ENCODE measurements at places on chromosomes 12 and 14.

DNA sequence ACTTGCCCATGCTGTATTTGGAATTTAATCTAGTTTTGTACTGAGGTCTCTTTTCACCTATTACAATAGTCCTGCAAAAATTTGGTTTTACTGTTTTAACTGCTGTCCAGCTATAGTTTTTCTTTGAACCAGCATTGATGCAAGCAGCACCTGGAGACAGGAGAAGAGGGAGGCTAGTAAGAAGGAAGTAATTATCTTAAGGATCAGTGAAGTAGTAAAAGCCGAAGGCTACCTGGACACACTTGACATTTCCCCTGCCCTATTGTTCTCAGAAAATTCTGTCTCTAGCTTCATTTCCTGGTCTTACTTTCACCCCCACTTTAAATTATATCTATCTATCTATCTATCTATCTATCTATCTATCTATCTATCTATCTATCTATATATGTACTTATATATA lies 43.5 kb upstream of the LRIG3 start:
- no peak for DNase-seq

DNA sequence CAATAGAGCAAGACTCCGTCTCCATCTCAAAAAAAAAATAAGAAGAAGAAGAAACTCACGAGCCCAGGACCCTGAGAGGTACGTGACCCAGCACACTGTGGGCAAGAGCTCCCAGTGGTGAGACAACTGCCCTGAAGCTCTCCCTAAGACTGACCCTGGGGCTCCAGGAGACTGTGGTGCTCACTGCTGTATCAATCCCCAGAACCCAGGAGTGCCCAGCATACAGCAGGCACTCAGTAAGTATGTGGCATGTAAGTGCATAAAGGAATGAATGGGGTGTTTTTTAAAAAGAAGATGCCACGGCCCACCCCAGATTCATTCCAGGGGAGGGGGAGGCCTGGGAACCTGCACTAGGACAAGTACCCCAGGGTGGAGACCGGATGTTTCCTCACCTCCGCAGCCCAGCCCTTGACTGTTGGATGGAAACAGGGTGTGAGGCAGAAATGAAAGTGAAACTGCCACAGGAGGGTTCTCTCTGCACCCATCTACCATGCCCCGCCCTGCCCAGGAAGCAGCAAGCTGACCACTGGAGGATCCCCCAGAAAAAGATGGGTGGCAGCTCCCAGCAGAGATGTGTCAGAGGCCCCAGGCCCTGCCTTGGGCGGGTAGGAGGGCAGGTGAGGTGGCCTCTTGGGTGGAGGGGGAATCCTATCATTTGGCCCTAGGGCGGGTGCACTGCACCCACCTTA lies 12.2 kb downstream of the ITPK1 start:
- DNase-seq: no peak

- DNase-seq: no peak
Observed at GRCh38 chr12:57628280-57629191, 4.5 kb downstream of the B4GALNT1 start.

GRCh38 chr12:57005980-57006808 lies at the start of gene ZBTB39:
Gene ZBTB39, minus strand, starts transcription at chr12:57006546. Its CDS starts 1,629 bp downstream, at chr12:57004917.
- peak; percentile 42 for DNase-seq

GRCh38 chr12:105226219-105226618 lies 9.8 kb downstream of the APPL2 start:
- no peak for DNase-seq

GRCh38 chr14:74620497-74620921 lies 8.5 kb upstream of the LTBP2 start:
- DNase-seq: no peak

DNA sequence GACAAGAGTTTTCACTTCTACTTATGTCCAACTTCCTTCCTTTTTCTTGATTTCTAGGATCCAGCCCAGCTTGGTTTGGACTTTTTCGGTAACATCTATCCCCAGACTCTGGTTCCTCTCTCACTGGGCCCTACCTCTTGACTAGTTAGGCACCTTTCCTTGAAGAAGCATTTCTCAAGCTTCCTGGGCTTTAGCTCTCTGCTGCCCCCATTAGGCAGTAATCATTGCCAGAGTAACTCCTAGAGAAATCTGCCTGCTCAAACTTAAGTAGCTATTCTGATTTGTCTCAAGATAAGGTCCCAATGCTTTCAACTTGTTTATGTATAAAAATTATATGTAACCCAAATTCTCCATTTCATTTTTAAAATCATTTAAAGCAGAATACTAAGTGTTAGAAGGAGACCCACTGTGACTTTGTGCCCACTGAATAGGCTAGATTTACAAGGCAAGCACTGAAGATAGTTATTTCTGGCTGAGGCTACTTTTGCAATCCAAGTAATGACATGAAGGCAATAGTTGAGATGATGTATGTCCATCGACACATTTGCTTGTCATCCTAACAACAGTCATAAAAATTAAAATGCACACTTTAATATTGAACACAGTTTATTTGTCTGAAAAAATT lies 275.0 kb upstream of the G2E3 start:
- peak; percentile 3 for DNase-seq

DNA sequence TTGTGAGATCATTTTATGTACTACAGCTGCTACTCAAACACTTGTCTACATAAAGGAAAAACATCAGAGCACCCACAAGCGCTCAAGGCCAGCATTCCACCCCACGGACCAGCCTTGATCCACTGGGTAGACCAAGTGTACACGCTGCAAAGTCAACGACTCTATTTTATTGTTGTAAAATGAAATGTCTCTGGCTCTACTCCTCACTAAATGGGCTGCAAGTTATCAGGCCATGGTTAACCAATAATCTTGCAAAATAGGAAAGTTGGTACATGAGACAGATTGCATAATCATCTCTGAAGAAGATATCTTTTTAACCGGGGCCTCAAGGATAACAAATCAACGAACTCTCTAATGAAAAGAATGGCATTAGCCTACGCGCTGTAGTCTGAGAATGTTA lies 69.9 kb upstream of the FOXN3 start:
- DNase-seq: no peak

DNA sequence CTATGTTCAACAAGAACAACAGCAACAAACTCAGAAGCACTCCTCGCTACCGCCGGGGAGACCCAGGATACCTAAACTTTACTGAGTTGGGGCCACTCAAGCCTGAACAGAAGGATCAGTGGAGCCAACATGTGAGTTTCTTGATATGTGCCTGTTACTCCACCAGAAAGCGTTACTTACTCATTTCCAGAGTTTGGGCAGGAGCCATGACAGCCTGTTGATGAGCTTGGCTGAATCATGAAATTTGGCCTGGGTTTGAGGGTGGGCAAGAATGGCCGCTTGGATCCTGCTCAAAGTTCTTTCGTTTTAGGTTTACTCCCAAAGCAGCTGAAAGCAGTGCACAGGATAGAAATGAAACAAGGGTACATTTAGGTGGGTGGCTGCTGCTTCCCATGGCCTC lies 12.0 kb upstream of the GALNT6 start:
- no peak for DNase-seq

- no peak for DNase-seq
Observed at GRCh38 chr12:52052468-52053186, 1.4 kb downstream of the NR4A1 start.

- DNase-seq: no peak
Observed at GRCh38 chr14:67815573-67816225, 691 bp downstream of the ZFYVE26 start.

- DNase-seq: no peak
Observed at GRCh38 chr12:16421806-16422205, 74.4 kb downstream of the MGST1 start.

DNA sequence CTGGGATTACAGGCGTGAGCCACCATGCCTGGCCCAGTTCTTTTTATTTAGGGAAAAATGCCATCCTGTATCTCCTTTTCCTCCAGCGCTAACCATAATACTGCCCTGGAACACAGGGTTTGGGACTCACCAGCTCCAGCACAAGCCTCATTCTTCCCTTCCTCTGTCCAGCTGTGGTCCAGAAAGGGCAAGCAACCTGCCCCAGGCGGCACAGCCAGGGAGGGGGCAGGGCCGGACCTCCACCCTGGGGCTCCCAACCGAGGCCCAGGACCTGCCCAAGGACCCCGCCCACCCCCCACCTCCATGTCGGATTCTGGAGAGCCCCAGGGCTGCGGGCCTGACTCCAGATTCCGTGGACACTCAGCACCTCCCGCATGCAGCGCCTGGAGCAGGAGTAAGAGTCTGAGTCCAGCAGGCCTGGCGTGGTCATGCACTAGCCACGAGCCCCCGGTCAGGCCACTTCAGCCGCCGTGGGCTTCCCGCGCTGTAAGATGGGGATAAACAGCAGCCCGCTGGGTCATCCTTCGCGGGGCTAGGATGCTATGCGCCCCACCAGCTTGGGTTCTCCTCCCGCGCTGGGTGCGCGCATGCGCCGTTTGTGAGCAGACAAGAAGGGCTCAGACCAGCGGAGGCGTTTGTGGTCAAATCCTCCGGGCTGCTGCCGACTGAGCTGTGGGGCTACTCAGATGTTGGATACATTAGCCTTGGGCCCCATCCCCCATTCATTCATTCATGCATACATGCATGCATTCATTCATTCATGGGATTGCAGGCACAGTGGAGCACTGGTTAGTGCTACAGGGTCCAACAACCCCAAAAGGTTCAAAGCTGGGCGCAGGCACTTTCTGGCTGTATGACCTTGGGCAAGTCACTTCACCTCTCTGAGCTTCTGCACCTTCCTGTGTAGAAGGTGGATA lies 16.3 kb downstream of the TMEM119 start:
- DNase-seq: no peak

DNA sequence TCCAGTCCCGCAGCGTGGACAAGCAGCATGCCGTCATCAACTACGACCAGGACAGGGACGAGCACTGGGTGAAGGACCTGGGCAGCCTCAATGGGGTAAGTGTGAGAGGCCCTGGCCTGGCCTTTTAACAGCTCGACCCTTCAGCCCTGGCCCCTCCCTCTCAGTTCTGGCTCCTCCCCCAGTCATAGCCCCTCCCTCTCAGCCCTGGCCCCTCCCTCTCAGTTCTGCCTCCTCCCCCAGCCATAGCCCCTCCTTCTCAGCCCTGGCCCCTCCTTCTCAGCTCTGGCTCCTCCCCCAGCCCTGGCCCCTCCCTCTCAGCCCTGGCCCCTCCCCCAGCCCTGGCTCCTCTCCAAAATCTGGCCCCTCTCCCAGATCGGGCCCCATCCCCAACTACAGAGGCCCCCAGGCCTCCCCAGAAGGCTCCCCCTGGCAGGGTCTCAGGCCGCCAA lies 11.2 kb downstream of the CEP170B start:
- DNase-seq: peak; percentile 22

GRCh38 chr12:119354172-119354571 lies 19.6 kb downstream of the CCDC60 start:
- no peak for DNase-seq

GRCh38 chr14:98976271-98976670 lies 295.7 kb downstream of the BCL11B start:
- DNase-seq: no peak

- no peak for DNase-seq
Observed at GRCh38 chr12:69405566-69405865, 46.0 kb downstream of the YEATS4 start.

DNA sequence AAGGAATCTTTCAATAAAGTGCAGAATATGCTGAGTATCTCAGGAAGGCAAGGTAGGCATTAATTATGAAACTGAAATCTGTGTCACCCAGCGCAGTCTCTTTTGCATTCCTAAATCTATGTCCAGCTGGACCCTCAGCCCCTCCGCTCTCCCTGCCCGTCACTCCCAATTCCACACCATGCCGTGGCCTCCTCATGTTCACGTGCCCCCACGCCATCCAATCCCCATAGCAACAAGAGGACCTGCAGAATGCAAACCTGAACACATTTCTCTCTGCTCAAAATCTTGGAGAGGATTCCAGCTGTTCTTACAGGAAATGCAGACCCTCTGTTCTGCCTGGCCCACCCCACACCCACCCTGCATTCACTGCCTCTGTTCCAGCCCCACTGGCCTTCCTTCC lies 35.3 kb downstream of the KDM2B start:
- DNase-seq: no peak

DNA sequence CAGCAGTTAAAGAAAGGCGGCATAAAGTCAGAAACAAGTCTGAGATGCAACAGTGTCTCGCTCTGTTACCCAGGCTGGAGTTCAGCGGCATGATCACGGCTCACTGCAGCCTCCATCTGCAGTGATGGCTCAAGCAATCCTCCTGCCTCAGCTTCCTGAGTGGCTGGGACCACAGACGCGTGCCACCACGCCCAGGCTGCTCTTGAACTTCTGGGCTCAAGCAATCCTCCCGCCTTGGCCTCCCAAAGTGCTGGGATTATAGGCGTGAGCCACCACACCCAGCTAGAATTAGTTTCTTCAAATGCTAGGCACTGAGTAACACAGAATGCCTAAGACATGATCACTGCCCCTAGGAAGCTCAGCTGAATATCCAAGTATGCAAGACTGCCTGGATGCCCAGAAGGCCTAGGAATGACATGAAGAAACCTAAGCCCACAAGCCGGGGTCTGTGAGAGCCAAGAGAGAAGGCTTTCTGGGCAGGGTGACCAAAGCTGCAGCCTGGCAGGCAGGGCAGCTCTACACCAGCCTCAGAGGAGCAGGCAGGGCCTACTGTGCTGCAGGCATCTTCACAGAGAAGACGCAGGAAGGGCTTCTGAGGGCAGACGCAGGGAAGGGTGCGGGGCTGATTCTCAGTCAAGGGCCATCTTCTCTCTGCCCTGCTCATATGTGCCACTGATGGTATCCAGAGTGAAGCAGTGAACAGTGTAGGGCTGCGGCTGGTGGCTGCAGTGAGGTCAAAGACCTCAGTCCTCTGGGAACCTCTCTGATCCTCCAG lies 4.3 kb upstream of the PPP2R5C start:
- DNase-seq: no peak

DNA sequence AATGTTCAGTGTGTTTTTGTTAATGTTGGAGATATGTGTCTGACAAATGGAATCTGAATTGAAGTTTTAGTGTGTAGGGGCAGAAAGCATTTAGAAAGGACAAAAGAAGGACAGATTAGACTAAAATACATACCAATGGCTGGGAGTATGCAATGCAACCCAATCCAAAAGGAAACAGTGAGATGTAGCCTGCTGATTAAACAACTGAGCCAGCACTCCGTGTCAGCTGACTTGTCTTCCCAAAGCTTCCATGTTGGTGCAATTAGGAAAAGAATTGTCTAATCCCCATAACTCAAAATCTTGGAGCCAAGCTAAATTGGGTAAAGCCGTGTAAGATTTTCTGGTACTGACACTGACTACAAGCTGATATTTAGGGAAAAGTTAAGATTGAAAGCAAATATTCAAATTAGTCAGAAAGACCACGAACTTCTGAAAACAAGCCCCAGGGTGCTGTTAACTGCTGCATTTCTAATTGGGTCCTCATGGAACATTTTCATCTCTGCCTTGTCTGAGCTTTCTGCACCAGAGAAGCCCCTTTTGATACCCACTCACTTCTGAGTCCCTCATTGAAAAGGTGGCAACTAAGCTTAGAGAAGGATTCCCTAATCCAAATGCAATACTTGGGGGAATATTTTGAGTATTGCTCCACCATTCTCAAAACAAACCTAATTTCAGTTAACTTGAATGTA lies 109.1 kb downstream of the DAD1 start:
- DNase-seq: no peak

- no peak for DNase-seq
Observed at GRCh38 chr12:5487076-5487475, 55.2 kb downstream of the NTF3 start.

DNA sequence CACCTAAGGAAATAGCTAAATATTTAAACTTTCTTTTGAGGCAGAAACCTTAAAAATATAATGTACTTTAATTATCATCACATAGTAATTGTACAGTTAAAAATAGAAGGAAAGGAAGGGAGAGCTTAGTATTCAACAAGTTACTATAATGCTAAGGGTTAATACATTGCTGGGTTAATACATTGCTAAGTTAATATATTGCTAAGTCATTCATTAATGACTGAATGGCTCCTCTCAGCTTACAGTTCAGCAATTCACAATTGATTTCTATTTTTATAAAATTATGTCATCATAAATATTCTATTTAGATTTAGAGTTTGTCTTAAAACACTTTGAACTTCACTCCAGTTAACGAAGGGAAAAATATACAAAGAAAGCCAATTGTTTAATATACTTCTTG lies 207.9 kb downstream of the BMP4 start:
- DNase-seq: no peak

Measured in activated CD4-positive, alpha-beta T cell treated with anti-CD3 and anti-CD28 coated beads for 24 hours (primary cell).